ENCODE measurements at places on chromosomes 4 and X.

- DNase-seq: peak; percentile 55
Observed at GRCh38 chr4:66927937-66928336, 617.4 kb downstream of the CENPC start.

- DNase-seq: no peak
Observed at GRCh38 chrX:13852001-13852695, 35.3 kb upstream of the GPM6B start.

DNA sequence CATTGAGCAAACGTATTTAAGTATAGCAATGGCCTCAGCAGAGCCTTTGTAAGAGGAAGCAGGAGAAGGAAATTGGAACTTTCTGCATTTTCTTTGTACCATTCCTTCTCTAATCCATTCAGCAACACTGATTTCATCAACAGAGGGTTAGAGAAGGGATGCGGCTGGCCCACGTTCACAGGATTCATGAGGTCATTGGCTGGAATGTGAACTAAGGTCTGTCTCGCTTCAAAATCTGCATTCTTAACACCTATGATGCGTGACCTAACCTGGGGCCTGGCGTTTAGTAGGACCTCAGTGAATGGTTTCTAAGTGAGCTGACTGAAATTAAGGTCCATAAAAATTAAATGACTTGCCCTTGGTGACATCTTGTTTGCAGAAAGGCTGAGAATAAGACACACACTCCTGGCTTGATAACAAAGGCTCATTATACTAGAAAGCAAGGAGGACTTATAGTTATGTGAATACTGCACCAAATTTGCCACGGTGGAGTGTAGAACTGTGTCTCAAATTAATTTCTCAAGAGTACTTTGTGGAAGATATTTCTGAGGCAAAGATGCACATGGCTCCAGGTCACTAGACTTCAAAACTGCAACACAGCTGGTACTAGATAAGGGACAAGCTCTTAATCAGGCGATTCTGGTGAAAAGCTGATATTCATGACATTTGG, 25.4 kb downstream of the FGFBP1 start:
- DNase-seq: no peak

- DNase-seq: no peak
Observed at GRCh38 chr4:121253961-121254360, 89.8 kb upstream of the TNIP3 start.

- DNase-seq: no peak
Observed at GRCh38 chrX:39477762-39478120, 620.0 kb downstream of the BCOR start.

DNA sequence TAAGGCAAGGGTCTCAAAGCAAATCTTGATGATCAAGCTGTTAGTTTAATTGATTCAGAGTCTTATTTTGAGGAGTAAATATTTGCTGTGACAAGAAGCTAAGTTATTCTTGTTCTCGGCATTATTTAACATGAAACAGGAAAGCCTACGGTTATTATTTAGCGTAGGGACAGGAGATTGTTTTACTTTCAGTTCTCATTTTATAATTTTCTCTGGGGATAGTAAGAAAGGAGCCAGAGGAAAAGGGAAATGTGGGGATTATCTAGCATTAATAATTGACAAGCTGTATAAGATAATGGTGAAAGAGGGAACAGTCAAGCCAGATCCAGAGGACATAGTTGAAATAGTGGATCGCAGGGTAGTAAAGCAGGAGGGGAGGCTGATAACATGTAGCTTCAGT, 39.7 kb upstream of the PARM1 start:
- DNase-seq: no peak

- DNase-seq: no peak
Observed at GRCh38 chrX:48715876-48716502, 19.5 kb downstream of the SUV39H1 start.

DNA sequence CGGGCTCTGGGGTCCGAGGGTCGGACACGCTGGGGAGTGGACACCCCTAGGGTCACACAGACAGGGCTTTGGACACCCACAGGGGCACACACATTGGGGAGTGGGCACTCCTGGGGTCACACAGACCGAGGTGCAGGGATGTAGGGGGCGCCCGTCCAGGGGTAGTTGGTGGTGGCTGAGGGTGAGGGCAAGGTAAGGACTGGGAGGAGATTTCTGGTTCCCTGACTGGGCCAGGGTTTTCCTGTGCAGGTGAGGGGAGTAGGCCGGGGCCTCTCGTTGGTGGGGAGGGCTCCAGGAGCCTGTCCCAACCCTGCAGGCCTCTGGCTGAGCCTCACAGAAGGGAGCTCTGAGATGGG, 21.9 kb upstream of the WDR45 start:
- DNase-seq: peak; percentile 24

DNA sequence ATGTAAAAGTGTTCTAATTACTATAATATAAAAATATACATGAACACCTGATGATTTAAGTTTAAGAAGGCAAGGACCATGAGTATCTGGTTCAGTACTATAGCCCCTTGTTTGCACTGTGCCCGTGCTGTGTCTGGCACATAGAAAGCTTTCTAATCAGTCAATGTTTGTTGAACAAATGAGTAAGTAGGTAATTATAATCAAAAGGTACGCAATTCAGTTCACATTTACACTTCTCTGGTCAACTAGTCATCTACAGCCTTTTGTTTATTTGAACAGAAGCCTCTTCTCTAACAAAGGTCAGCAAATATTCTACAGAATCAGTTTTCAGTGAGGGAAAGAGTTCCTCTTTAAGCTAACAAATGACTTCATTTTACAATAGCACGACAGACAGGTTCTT, 523.3 kb downstream of the SMARCA1 start:
- no peak for DNase-seq

DNA sequence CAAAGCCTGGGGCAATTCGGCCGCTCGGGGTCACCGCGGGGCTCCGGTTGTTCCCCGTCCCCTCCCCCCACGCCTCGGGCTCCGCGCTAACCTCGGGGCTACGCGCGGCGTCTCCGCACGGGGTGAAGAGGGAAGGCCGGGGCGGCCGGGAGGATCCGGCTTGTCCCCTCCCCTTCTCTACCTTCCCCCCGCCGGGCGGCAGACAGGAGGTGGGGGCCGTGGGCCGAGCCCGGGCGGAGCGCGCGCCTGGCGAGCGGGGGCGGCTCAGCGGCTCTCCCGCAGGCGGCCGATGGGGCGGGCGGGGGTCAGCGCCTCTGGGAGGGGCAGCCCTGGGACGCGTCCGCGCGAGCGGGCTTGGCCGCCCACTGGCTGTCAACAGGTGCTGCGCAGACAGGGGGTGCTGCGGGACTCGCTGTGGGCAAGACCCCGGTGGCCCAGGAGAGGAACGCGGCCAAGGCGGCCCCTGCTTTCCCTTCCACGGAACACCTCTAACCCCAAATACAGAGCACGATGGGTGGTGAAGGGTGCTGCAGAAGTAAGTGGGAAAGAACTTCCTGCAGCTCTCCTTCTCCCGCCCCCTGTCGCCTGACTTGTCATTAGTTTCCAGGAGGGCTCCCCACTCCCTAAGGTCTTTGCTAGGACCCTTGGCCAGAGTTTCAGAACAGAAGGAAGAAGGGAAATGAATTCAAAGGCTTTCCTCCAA, at the start of gene PDGFC:
PDGFC (minus strand) TSS at position 124 of the 703 bp plus-strand sequence. CDS start 896 bp downstream, outside the sequence.
- peak; percentile 71 for DNase-seq

- no peak for DNase-seq
Observed at GRCh38 chr4:102563000-102563399, 61.8 kb downstream of the NFKB1 start.

- no peak for DNase-seq
Observed at GRCh38 chrX:12686331-12686730, 104.9 kb upstream of the PRPS2 start.

GRCh38 chr4:142550965-142551364, 295.1 kb downstream of the INPP4B start:
- no peak for DNase-seq

DNA sequence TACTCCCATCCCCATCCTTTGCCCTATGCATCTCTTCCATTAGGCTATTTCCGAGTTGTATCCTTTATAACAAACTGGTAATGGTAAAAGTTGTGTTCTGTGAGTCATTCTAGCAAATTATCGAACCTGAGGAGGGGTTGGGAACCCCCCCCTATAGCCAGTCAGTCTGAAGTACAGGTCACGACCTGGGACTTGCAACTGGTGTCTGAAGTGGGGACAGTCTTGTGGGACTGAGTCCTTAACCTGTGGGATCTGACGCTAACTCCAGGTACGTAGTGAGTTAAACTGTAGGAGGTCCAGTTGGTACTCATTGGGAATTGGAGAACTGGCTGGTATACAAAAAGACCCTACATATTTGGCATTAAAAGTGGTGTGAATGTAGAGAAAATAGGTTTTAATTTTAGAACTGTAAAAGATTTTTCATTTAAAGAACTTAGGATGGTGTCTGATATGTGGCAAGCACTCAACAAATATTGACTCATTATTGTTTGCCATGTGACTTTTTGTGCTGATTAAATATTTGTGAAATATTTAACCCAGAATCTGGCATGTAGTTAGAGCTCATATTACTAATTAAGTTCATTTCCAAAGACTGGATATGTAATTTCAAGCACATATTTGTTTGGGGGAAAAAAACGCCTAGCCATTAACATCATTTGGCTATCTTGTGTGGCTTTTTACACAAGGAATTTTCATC, 50.7 kb downstream of the CHST7 start:
- no peak for DNase-seq

GRCh38 chrX:55159551-55159950, 60.6 kb upstream of the PAGE5 start:
- no peak for DNase-seq

DNA sequence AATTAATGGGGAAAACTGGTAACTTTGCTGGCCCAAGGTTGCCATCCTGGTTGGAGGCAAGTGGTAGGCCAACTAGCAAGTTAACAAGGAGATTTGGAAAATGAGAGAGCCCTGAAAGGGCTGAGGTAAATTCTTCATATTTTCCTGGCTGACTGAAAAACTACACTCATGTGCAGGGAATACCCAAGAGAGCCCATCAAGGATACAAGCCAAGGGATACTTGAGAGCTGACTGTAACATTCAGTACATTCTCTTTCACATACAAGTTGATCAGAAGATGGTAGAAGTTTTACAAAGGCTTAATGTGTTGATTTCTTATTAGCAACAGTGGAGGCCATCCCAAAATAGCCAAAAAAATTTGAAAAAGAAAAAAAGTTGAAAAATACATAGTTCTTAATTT, 33.3 kb downstream of the IL2 start:
- no peak for DNase-seq
